Sigmoid colon (tissue), 7 donors: ENCODE measurements at places on chromosomes 6 and 20. TPM values are rescaled to one million over a fixed set of nuclear protein-coding genes. Genes with fewer than 3 reads are reported as not detected.

DNA sequence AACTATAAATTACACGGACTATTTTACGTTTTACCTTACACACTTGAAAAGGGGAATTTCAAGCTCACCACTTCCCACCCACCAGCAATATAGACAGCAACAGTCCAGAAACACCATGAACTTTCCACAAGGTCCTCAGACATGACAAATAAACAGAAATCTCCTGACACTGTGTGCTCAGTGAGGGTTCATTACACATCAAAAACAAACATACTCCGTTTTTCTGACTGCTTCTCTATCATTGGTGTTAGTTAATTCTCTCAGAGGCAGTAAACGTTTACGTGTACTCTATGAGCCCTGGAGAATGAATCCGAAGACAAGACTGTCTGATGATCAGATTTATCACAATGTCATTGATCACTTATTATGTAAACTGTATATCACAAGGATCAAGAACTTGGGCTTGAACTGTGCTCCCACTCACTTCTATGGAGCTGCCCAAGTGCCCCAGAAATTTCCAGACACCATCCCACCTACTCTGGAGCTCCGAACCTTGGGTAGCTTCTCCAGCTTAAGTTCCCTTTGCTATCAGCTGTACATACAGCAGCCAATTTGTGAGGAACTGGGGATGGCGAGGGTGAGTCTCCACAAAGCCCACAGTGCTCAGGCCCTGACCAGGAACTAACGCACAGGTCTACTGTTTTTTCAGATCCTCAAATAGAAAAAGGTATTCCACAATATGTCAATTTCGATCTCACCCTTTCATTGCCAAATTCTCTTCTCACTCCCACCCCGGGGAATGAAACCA is 86.0 kb downstream of the ALDH8A1 start:
- H3K27me3 ChIP-seq, result no peaks in the 10 kb centered on the region
- H3K4me1 ChIP-seq, result no peaks in the 10 kb centered on the region
- DNase-seq, result no peak
- no peak overlapping the region for H3K4me3 ChIP-seq
- H3K27ac ChIP-seq, result no peak overlapping the region

The BTN1A1 gene
- not detected for total RNA-seq

The PRL gene
- not detected for total RNA-seq

The SEMG2 gene
- total RNA-seq, result not detected

DNA sequence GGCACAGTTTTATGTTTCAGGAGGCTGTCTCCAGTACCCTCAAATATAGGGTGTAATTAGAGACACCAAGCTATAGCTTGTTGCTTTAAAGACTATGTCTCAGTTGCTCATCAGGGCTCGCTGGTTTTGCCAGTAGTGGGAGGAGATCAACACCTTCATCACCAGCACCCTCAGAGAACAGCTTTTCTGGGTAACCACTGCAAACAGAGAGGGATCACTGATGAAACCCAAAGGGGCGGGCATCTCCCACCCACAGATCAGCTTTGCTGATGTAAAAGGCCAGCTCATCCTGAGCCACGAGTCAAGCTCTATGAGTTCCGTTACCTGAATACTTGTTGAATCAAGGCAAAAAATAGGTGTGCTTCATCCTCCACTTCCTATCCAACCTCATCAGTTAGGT is 187.7 kb downstream of the AIG1 start:
- H3K27me3 ChIP-seq, result no peaks in the 10 kb centered on the region
- H3K36me3 ChIP-seq, result no peaks in the 10 kb centered on the region
- peaks cover 4% of the 10 kb centered on the region for H3K4me1 ChIP-seq
- no peak overlapping the region for H3K27ac ChIP-seq

DNA sequence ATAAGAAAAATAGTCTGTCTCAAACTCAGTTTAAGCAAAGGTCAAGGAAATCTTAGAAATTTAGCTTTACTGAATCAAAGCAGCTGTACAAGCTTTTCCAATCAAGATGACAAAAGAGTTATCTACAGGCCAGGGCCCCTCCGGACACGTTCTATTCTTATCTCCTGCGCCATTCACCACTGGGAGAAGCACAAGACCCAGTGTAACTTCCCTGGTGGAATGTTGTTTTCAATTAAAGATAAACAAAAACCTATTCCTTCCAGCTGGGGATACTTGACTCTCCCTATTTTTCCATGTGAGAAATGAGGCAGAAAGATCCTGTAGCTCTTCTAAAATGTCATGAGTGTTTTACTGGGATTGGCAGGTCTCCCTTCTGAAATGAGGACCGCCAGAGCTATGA is 123.3 kb downstream of the TBX18 start:
- H3K27ac ChIP-seq, result no peak overlapping the region
- H3K4me3 ChIP-seq, result no peak overlapping the region
- H3K36me3 ChIP-seq, result no peaks in the 10 kb centered on the region
- H3K27me3 ChIP-seq, result no peaks in the 10 kb centered on the region

DNA sequence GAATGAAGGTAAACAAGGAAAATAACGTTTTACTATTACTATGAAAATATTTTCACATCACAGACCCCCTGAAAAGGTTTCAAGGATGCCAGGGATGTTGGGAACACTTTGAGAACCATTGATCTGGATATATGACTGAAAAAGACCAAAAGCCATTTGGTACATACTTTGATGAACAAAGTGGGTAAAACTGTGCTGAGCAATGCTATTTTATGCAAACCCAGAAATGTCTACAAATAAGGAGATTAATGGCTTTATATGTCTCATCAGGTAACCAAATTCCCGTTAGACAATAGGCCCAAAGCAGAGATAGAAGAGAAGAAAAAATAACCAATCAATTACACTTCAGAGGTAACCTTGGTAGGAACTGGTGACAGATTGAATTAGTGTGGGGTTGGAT is 101.4 kb upstream of the CNKSR3 start:
- DNase-seq, result no peak
- no peak overlapping the region for H3K4me3 ChIP-seq
- no peak overlapping the region for H3K27ac ChIP-seq
- no peaks in the 10 kb centered on the region for H3K36me3 ChIP-seq

DNA sequence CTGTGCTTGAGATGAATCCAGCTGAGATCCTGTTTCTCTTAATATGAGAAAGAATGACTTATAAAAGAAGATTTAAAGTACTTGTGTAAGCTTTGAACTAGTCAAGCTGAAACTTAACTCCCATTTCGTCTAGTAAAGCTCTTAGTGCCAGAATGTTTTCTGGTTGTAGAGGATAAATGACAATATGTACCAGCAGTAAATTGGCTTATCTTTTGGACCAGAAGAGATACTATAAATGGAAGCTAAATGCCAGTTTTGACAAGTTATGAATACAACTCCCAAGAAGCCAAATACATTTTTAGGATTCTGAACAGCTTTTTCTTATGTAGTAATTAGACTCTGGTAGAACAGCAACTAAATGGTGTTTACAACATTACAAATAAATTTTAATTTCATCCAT is 608.7 kb downstream of the EYS start:
- H3K27me3 ChIP-seq, result no peaks in the 10 kb centered on the region
- no peak for DNase-seq
- no peak overlapping the region for H3K4me3 ChIP-seq
- no peaks in the 10 kb centered on the region for H3K4me1 ChIP-seq
- H3K36me3 ChIP-seq, result no peaks in the 10 kb centered on the region

GRCh38 chr6:122548281-122548680 is 61.9 kb upstream of the PKIB start:
- H3K4me1 ChIP-seq, result no peaks in the 10 kb centered on the region
- H3K36me3 ChIP-seq, result no peaks in the 10 kb centered on the region
- H3K27me3 ChIP-seq, result no peaks in the 10 kb centered on the region

- no peaks in the 10 kb centered on the region for H3K36me3 ChIP-seq
- no peak overlapping the region for H3K27ac ChIP-seq
- H3K4me1 ChIP-seq, result no peaks in the 10 kb centered on the region
Measured at GRCh38 chr6:42001506-42001905, 48.8 kb upstream of the TAF8 start.

GRCh38 chr6:122576888-122577287 is 33.3 kb upstream of the PKIB start:
- H3K36me3 ChIP-seq, result no peaks in the 10 kb centered on the region
- H3K27me3 ChIP-seq, result no peaks in the 10 kb centered on the region
- no peak overlapping the region for H3K4me3 ChIP-seq
- no peak overlapping the region for H3K27ac ChIP-seq
- H3K4me1 ChIP-seq, result no peaks in the 10 kb centered on the region

The HLA-DRB1 gene
- total RNA-seq, result 24.0 TPM

The BMP2 gene
- total RNA-seq, result 2.8 TPM

DNA sequence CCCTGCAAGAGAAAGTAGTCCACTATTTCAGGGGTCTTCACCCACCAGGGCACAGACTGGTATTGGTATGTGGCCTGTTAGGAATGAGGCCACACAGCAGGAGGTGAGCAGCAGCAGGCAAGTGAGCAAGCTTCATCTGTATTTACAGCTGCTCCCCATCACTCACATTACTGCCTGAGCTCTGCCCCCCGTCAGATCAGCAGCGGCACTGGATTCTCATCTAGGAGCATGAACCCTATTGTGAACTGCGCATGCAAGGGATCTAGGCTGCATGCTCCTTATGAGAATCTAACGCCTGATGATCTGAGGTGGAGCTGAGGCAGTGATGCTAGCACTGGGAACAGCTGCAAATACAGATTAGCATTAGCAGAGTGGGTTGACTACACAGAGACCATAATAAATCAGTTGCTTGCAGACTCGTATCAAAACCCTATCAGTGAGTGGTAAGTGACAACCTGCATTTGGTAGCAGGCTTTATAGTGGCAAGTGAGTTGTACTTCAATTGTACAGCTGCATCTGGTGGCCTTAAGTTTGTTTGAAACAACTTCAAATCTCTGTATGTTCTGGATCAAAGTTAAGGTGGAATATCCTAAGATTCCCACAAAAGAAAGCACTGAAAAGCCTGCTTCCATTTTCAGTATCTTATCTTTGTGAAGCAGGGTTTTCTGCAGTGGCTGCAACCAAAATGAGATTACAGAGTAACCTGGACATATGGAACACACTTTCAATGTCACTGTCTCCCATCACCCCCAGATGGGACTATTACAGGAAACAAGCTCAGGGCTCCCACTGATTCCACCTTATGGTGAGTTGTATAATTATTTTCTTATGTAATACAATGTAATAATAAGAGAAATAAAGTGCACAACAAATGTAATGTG is 12.8 kb downstream of the C6orf141 start:
- no peaks in the 10 kb centered on the region for H3K36me3 ChIP-seq
- H3K4me3 ChIP-seq, result no peak overlapping the region
- H3K4me1 ChIP-seq, result no peaks in the 10 kb centered on the region
- H3K27ac ChIP-seq, result no peak overlapping the region
- H3K27me3 ChIP-seq, result no peaks in the 10 kb centered on the region

- DNase-seq, result no peak
Measured at GRCh38 chr6:106146852-106147351, 60.8 kb downstream of the PRDM1 start.

GRCh38 chr6:22892452-22892851 is 323.1 kb downstream of the HDGFL1 start:
- no peak overlapping the region for H3K4me3 ChIP-seq
- no peaks in the 10 kb centered on the region for H3K4me1 ChIP-seq
- peak overlapping the region; percentile 77 for H3K27ac ChIP-seq
- H3K36me3 ChIP-seq, result no peaks in the 10 kb centered on the region

The SLC35D3 gene
- total RNA-seq, result 0.16 TPM

DNA sequence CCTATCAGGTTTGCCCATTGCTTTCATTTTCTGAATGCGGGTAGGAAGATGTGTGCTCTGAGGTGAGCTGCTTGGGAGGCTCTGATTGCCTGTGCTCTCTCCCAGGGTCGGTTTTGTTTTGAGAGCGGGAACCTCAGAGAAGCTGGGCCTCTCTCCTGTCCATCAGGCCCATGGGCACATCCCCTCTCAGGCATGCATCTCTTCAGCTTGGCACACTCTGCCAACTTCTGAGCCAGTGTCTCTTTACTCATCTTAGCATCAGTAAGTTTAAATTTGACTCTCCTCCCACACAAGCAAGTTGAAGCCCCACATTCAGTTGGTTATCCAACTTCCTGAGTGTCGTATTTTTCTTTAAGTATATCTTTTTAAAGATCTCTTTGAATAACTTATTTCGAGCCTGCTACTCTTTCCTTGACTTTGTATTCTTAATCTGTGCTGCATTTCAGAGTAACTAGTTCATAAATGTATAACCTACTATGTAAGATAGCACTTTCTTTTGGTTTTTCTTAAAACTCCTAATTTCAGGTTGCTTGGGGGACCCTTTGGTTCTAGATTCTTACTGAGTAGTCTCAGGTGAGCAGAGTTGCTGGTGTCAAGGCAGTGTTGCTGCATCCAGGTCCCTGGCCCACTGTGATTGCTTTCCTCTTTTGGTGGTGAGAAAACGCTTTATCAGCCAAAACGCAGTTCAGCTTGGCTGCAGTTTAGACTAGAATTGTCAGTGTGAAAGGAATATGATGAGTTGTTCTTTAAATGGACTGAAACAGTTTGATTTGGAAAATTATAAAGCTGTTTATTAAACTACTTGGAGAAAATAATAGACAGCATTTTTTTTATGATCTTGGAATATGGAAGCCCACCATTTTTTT is 54.8 kb downstream of the SNX9 start:
- H3K4me1 ChIP-seq, result no peaks in the 10 kb centered on the region
- no peak for DNase-seq
- no peaks in the 10 kb centered on the region for H3K36me3 ChIP-seq
- no peak overlapping the region for H3K27ac ChIP-seq
- no peaks in the 10 kb centered on the region for H3K27me3 ChIP-seq
- H3K4me3 ChIP-seq, result no peak overlapping the region

The ANGPT4 gene
- total RNA-seq, result 0.27 TPM

- no peak overlapping the region for H3K27ac ChIP-seq
- no peaks in the 10 kb centered on the region for H3K36me3 ChIP-seq
- H3K4me1 ChIP-seq, result no peaks in the 10 kb centered on the region
- no peaks in the 10 kb centered on the region for H3K27me3 ChIP-seq
- no peak for DNase-seq
Measured at GRCh38 chr20:20405623-20406022, 37.7 kb downstream of the INSM1 start.

GRCh38 chr6:3560211-3560610 is 103.4 kb upstream of the SLC22A23 start:
- no peak overlapping the region for H3K27ac ChIP-seq
- no peaks in the 10 kb centered on the region for H3K4me1 ChIP-seq
- no peak overlapping the region for H3K4me3 ChIP-seq
- DNase-seq, result no peak

GRCh38 chr6:22956029-22956681 is 386.8 kb downstream of the HDGFL1 start:
- no peaks in the 10 kb centered on the region for H3K4me1 ChIP-seq
- H3K36me3 ChIP-seq, result no peaks in the 10 kb centered on the region
- no peaks in the 10 kb centered on the region for H3K27me3 ChIP-seq
- H3K4me3 ChIP-seq, result no peak overlapping the region

GRCh38 chr6:121724576-121724975 is 289.1 kb downstream of the GJA1 start:
- H3K27ac ChIP-seq, result no peak overlapping the region
- no peaks in the 10 kb centered on the region for H3K4me1 ChIP-seq
- no peak overlapping the region for H3K4me3 ChIP-seq
- H3K27me3 ChIP-seq, result no peaks in the 10 kb centered on the region
- H3K36me3 ChIP-seq, result no peaks in the 10 kb centered on the region
